ENCODE measurements at places on chromosomes 1 and 21. TPM values are rescaled to one million over a fixed set of nuclear protein-coding genes. Genes with fewer than 3 reads are reported as not detected.

ANKRD45 gene
- not detected for polyA plus RNA-seq

TDRD5 gene
- polyA plus RNA-seq = not detected

PEX14 gene
- polyA plus RNA-seq = 5.3 TPM

OR2L2 gene
- polyA plus RNA-seq = not detected

DARS2 gene
- polyA plus RNA-seq = 3.6 TPM

S100A3 gene
- not detected for polyA plus RNA-seq

KIRREL1 gene
- not detected for polyA plus RNA-seq

SYDE2 gene
- polyA plus RNA-seq = 2.3 TPM
